ENCODE measurements at places on chromosomes 4 and X.

DNA sequence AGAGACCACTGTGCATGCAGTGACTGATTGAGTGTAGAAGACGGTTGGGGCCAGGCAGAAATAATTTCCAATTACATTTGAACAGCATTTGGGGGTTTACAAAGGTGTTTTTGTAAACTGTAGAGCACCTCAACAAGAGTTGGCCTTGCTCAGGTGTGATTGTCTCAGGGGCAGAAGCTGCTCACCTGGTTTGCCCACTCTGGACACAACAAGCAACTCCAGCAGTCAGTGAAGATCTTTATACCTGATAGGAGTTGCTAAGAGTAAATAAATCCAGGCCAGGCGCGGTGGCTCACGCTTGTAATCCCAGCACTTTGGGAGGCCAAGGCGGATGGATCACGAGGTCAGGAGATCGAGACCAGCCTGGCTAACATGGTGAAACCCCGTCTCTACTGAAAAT, 221.3 kb downstream of the RAB28 start:
- DNase-seq, result no peak

GRCh38 chrX:155242300-155242699, 22.0 kb downstream of the RAB39B start:
- no peak for DNase-seq

- no peak for DNase-seq
Observed at GRCh38 chr4:159593681-159594080, 490.8 kb downstream of the RAPGEF2 start.

- DNase-seq, result no peak
Observed at GRCh38 chr4:178745203-178745602, 1303.0 kb upstream of the AGA start.

- DNase-seq, result no peak
Observed at GRCh38 chr4:142164767-142165500, 528.6 kb downstream of the IL15 start.
